ENCODE measurements at places on chromosomes 6 and 20. TPM values are rescaled to one million over a fixed set of nuclear protein-coding genes. Genes with fewer than 3 reads are reported as not detected.

GRCh38 chr6:136706430-136706829 lies 85.8 kb downstream of the MAP3K5 start:
- no peak for DNase-seq

GRCh38 chr20:2101057-2101864 lies at the start of gene STK35:
STK35 (plus strand) TSS chr20:2101827; CDS start chr20:2101882, 55 bp downstream.
- no peak for DNase-seq

- no peak for DNase-seq
Observed at GRCh38 chr6:105763866-105764265, 322.3 kb upstream of the PRDM1 start.

- no peak for DNase-seq
Observed at GRCh38 chr6:32685603-32686002, 19.1 kb upstream of the HLA-DQB1 start.

GRCh38 chr6:3825331-3825831 lies 23.8 kb upstream of the FAM50B start:
- peak; percentile 47 for DNase-seq

The MAS1 gene
- 0.06 TPM for polyA plus RNA-seq

DNA sequence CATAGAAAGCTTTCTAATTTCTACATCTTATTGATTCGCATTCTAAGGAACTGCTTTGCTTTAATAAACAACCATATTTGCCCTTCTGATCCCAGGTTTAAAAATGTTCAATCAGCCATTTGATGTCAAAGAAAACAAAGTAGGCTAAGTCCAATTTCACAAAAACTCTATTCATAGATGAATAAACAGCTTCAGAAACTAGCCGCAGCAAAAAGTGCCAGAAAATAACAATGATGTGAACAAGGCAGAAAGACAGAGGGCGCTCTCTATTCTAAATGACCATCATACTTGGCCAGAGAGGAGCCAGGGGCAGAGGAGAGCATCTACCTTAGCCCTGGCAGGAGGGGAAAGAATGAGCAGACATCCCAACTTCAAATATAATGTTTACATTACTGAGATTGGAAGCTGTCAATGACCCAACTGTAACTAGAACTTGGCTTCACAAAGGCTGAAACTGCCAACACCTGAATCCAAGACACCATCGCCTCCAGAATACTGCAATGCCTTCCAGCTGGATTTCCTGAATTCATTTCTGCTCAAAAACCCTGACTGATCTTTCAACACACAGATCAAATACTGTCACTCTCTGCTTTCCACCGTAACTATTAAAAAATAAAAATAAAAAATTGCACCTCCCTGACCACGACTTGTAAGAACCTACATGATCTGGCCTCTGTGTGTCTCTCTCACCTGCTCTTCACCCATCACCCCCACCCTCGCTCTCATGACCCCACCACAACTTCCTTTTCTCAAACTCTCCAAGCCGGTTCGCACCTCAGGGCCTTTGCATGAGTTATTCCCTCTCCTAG lies 9.5 kb downstream of the CNKSR3 start:
- no peak for DNase-seq

DNA sequence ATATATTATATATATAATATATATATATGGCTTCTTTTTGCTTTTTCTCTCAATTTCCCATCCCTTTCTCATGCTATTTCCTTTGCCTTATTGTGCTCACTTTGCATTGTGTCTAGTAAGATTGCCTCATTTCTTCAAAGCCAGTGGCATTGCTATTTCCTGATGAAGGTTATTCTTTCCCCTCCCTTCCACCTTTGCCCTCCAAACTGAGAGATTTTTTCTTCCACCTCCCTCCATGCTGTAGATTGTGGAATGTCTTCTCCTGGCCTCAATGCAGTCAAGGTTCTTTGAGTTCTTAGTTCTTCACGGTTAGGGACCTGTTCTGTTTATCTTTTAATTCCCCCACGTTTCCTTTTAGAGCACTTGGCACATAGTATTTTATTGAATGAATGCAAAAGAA lies 17.2 kb downstream of the SH3BGRL2 start:
- no peak for DNase-seq

DNA sequence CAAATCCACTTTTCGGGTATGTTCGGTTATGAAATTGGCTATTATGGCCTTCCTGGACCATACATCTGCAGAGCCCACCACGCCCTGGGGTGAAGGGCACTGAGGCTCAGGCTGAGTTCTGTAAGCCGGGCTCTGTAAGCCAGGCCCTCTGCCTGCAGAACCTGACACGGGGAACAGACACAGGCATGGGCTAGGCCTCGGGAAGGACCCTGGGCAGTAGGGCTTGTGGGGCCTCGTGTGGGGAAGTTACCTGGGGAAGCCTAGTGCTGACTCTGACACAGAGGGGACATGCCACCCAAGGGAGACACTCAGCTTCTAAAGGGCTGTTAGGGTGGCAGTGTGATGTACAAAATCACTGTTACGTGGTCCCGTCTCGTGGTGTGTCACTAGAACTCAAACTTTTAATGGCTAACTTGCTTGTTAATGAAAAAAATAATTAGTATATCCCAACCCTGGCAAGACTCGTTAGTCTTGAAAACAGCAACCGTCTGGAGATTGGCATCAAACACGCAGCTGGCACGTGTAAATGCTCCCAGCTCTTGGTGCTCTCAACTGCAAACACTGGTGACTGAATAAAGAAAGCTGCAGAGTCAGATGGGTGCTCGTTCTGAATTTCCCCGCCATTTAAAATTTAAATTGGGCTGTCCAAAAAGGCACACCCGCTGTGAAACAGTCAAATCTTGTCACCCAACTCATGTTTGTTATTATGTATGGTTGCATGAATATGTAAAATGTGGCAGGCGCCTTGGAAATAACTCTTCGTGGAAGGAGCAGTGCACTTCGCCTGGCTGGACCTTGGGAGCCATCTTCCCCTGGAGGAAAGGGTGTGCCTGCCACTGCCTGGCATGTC lies 23.6 kb upstream of the TCFL5 start:
- no peak for DNase-seq

- DNase-seq: no peak
Observed at GRCh38 chr6:7197747-7198146, 90.0 kb downstream of the RREB1 start.

DNA sequence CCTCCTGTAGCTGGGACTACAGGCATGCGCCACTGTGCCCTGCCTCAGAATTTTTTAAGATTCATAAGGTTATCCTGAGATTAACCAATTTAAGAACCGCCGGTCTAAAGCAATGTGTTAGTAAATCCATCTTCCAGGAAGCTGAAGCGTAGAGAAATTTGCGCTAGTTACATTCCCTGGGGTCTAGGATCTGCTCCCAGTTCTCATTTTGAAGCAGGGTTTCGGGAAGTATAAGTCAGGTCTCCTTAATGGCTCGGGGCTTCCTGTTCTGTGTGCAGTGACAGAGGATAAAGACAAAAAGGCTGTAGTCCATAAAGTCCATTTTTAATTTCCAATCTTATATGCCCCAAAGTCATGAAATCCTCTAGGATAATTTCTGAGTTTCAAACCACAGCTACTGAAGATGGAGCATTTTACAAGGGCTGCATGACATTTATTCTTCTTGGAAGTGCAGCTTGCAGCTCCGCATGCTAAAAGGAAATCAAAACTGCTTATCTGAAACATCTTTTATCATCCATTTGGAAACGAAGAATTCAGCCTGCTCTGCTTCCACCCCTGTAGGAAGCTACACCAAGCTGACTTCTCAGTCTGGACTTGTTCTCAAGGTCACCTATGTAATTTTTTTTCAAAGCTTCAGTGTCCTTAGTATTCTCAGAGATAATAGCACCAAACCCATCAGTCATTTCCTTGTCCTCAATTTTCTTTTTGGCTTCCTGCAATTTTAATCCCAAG lies 326.1 kb downstream of the PRL start:
- DNase-seq: no peak

DNA sequence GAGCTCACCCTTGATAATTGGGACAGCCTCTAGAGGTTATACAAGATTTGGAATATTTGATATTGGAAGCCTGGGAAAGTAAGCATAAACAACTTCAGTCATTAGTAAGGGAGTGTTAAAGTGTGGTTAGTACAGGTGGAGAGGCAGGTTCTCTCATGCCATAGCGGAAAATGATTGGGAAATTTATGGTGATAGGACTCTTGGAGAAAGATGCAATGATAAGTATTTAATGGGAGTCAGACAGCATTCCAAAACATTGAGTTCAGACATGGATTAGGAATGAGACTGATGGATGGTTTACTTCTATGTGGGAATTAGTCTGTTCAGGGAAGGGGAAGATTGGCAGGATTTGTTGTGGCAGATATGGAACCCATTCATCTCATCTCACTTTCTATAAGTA lies 152.7 kb downstream of the MCHR2 start:
- no peak for DNase-seq

The CENPW gene
- polyA plus RNA-seq: 27.2 TPM

The BMP2 gene
- polyA plus RNA-seq: 22.1 TPM

The MACROD2 gene
- polyA plus RNA-seq: 9.2 TPM

The VGLL2 gene
- not detected for polyA plus RNA-seq

- no peak for DNase-seq
Observed at GRCh38 chr20:6265204-6265904, 142.5 kb upstream of the FERMT1 start.

The MANEA gene
- polyA plus RNA-seq: 23.3 TPM

GRCh38 chr6:166157930-166158617 lies 9.6 kb downstream of the TBXT start:
- no peak for DNase-seq

The ZBTB12 gene
- polyA plus RNA-seq: 22.7 TPM

- no peak for DNase-seq
Observed at GRCh38 chr6:131122516-131122915, 12.8 kb upstream of the AKAP7 start.

DNA sequence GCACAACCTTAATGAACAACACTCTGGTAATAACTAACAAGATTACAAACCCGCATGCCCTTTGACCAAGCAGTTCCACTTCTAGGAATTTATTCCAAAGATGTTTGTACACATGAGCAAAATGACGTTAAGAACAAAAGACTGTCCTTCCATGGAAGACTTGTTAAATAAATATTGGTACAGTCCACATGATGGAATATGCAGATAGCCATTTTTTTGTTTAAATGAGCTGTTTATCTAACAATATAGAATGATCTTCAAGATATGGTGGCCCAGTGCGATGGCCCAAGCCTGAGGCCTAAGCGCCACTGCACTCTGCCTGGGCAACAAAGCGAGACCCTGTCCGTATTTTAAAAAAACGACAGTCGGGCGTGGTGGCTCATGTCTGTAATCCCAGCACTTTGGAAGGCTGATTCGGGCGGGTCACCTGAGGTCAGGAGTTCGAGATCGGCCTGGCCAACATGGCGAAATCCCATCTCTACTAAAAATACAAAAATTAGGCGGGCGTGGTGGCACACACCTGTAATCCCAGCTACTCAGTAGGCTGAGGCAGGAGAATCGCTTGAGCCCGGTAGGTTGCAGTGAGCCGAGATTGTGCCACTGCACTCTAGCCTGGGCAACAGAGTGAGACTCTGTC lies 7.4 kb upstream of the AHCY start:
- no peak for DNase-seq

The CYP21A2 gene
- polyA plus RNA-seq: 0.83 TPM

DNA sequence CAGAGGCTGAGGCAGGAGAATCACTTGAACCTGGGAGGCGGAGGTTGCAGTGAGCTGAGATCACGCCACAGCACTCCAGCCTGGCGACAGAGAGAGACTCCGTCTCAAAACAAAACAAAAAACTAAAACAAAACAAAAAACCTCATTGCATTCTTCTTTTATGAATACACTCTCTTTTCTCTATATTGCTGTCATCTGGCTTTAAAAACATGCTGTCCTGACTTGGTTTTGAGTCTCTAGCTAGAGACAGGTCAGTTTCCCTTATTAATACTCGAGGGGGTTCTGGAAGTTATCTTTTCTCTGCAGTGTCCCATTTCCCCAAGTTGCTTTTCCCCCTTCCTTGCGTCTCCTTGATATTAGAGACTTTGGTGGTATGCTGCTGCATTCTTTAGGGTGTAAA lies 50.9 kb downstream of the RIOK1 start:
- DNase-seq: no peak

GRCh38 chr20:37986873-37987601 lies 46.2 kb downstream of the TTI1 start:
- DNase-seq: peak; percentile 80

GRCh38 chr6:135904666-135905065 lies 53.2 kb downstream of the PDE7B start:
- no peak for DNase-seq

DNA sequence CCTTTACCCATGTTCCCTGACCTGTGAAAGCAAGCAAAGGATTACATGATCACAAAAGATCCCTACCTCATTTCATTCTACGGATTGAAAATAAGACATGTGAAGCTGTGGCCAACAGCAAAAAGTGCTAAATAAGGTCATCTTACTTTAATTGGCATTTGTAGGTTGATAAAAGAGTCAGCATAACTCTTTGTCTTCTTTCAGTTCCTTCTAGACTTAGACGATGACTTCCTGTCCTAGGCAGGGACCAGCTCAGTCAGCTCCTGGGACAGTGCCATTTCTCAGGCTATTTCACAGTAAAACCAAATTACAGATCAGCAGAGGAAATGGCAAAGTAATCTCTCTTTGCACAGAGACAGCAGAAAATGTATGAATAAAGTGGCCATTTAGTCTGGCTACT lies 480.7 kb downstream of the RFPL4B start:
- no peak for DNase-seq

DNA sequence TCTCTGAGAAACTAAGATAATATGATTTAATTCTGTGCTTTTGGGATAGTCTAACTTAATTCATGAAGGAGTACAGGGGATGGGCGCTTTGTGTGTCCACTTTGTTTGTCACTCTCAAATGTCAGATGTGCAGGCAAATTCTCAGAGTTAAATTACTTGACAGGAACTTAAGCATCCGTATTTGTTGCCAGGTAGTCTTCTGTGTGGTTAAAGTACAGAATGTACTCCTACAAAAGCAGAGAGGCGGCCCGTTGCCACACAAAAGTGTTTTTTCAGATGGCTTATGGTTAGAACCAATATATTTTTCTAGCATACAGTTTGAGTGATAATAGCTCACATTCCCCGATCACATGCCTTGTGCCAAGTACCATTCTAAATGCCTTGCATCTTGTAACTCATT lies 234.4 kb downstream of the LAMA2 start:
- no peak for DNase-seq

DNA sequence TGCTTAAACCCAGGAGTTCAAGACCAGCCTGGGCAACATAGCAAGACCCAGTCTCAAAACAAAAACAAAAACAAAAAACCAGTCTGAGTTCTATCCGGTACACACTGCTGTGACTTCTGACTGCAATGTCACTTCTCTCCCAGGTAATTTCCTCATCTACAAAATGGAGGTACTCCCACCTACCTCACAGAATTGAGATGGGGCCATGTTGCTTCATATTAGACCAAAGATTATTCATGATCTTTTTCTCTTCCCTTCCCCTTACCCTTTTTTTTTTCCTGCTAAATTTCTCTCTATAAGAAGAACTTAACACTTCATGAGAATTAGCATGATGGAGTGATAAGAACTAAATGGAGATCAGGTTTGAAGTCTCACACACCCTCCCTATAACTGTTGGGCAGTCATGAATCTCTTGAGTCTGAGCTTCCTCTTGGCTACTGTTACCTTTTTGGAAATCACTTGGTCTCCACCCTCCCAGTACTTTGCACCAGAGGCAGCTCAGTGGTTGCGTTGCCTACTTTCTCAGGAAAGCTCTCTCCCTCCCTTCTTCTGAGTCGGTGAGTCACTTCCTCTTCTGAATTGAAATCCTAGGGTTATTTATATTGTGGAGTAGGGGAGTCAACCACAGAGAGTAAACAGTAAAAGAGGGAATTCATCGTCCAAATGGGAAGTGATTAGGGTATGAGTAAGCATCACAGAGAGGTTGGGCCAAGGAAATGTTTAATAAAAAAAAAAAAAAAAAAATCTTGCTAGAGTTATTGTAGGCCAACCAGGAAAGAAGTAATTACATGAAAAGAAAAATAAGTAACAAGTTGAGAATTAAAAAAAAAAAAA lies 59.9 kb upstream of the MAP7 start:
- peak; percentile 76 for DNase-seq
